ENCODE measurements at places on chromosomes 7 and 10.

DNA sequence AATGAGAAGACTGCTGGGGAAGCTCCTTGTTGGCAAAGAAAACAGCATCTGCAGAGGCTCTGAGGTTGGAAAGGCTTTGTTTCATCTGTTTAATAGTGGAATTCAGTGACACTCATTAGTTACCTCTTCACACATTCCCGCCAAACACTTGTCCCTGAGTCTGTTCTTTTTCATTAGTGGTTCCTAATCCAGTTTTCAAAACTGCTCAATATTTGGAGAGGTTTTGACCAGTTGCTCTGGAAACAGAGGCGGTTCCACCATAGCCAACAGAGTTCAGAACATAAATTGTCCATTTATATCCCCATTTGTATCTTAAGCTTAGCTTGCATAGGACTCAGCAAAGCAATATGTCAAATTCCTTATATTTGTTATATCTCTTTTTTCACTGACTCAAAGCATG, 754.6 kb downstream of the AUTS2 start:
- DNase-seq, result no peak

DNA sequence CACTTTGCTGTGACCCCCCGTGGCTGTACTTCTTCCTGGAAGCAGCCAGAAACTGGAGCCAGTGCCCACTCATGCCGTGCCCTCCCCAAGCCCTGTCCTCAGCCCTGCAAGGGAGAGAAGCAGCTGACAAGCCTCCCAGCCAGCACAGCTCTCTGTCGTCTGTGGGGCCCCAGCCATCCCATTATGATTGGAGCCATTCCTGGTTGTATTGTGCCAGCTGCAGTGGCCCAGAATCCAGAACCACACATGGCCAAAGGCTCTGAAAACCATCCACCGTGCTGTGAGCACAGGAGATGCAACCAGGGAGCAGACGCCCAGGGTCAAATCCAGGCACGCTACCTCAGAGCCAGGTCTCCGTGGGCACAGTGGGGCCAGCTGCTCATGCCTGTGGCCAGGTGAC, 18.7 kb downstream of the GRID2IP start:
- DNase-seq, result no peak

DNA sequence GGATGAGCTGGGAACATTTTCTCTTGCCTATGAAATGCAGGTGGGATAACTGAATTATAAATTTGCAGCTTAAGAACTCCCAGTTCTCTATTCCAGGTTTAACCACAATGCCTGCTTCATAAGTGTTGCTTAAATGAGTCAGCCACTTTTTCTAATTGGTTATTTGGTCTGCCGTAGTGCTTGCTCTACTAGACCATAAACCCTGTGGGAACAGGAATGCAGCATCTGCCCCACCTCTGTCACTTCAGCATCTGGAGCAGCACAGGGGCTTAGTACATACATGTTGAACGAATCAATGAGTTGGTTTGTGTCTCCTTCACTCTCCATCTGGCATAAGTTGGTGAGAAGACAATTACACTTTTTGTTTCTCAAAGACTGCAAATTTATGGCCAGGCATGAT, 95.2 kb upstream of the PTER start:
- peak; percentile 8 for DNase-seq

- DNase-seq, result no peak
These were observed 184.6 kb upstream of the PLXNA4 start for GRCh38 chr7:132760866-132761265.

DNA sequence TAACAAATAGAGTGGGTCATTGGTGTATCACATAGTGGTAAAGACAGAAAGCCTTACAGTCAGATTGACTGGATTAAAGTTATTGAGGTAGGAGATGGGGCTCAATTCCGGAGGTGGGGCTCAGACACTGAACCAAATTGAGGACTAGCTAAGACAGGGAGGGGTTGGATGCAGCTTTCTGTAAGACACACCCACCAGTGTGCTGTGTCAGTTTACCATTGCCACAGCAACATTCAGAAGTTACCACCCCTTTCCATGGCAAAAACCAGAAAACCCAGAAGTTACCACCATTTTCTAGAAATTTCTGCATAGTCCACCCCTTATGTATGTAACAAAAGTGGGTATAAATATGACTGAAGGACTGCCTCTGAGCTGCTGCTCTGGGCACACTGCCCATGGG, 167.6 kb upstream of the TMEM72 start:
- no peak for DNase-seq

- no peak for DNase-seq
These were observed 365.3 kb downstream of the PARD3 start for GRCh38 chr10:34449836-34450235.

DNA sequence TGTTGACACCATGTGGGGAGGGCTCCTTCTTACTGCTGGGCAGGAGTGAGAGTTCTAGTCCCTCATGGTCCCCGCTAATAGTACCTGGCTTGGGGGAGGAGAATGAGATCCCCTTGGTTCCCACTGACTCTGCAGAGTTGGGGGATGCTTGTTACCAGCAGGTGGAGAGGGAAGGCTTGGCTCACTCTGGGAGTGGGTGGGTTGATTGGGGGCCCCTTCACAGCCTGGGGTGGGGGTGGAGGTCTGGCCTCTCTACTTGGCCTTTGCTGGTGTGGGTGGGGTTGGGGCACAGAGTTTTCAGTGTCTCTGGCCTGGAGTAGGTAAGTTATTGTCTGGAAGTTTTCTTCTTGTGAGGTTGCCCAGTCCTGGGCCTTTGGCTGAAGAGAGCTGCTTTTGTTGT, 31.9 kb downstream of the ADCY1 start:
- no peak for DNase-seq

DNA sequence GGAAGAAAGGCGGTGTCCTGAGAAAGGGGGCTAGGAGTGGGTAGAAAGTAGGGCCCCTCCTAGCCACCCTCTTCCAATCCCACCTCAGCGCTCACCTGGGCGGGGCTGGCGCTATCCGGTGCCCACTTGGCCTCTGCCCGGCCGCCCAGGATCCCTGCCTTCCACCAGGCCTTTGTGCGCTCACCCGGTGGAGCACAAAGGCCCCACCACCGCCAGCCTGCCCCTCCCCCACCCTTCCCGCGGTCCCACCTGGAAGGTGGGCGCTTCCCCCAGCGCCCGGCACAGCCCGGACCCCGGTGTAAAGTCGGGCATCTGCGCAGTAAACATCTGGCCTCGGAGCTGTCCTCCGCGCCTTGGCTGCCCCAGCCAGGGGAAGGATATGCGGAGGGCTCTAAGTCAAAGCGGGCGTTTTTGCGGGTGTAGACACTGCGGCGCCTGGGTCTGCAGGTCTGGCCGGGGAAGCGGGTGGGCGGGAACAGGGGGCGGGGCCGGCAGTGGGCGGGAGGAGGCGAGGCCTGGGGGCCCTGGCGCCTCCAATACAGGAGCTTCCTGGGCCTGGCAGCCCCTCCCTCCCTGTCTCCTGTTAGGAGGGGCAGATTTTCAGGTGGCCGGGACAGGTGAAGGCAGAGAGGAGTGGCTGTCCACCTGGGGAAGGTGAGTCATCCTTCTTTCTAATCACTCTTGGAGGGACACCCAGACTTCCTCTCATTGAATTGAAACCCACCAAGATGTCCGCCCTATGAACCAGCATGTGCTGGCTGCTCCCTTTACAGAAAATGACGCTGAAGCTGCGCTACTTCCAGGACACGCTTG, 49.3 kb downstream of the PNLIPRP2 start:
- no peak for DNase-seq

GRCh38 chr7:106472741-106473140, 188.0 kb upstream of the NAMPT start:
- DNase-seq, result no peak

DNA sequence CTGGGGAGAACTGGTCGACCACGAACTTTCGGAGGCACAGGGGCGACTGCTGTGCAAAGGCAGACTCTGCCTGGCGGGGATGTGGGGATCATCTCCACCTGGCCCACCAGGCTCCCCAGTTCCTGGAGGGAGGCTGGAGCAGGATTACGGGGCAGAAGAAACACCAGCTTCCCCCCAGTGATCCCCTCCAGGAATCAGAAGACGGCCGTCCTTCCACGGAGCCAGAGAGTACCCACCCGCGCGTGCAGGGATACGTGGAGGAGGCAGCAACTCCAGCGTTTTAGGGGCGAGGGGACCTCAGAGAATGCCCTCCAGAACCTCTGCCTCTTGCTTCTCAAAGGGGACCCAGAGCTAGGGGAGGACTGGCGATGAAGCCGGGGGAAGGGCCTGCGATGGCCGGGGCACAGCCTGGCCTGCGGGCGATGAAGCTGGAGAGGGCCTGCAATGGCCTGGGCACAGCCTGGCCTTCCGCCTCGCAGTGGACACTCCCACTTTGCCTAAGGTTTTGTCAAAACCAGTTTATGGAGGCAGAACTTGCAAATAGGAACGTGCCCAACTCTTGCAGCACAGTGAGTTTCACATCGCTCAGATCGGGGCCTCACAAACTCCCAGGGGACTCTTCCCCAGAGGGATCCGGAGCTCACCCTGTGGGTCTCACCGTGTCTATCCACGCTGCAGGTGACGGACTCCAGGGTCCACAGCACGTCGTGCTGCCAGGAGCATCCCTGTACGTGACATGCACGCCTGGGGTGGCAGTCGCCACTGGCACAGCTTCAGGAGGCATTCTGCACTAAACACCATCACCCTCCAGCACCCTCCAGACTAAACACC, 77.9 kb upstream of the PDGFA start:
- no peak for DNase-seq

- no peak for DNase-seq
These were observed 750.2 kb downstream of the KCNMA1 start for GRCh38 chr10:76887223-76888010.

DNA sequence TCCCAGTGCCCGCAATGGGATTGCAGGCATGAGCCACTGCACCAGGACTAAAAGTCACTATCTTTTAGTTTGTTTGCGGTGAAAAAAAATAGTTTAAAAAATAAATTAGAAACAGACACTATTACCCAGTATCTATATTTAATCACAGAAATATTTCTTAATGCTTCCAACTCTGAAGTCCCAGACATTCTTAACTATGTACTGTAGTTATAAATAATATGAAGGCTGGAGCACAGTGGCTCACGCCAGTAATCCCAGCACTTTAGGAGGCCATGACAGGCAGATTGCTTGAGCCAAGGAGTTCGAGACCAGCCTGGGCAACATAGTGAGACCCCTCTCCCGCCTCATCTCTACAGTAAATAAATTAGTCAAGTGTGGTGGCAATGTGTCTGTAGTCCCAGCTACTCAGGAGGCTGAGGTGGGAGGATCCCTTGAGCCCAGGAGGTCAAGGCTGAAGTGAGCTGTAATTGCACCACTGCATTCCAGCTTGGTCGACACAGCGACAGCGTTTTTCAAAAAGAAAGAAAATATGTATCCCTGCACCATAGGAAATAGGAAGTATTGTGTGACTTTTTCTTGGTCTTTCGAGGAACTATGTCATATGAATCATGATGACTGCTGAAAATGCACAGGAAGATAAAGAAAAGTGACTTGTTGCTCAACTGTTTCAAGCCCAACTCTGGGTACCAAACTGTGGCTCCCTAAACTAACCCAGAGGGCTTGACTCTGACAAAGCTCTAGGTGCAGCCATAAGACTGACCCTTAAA, 74.9 kb upstream of the STEAP1B start:
- no peak for DNase-seq

DNA sequence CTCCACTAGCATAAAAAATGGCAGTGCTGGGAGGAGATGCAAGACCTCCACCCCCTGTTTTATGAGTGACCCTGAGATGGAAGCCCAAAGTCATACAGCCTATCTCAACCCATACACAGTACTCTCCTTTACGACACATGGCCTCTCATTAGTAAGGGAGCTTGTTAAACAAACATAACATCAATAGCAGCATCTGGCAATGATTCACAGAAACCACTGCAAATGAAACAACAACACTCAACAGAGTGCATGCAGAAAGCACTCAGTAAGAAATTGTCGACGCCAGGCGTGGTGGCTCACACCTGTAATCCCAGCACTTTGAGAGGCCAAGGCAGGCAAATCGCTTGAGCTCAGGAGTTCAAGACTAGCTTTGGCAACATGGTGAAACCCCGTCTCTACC, 27.5 kb upstream of the FIGNL1 start:
- no peak for DNase-seq

DNA sequence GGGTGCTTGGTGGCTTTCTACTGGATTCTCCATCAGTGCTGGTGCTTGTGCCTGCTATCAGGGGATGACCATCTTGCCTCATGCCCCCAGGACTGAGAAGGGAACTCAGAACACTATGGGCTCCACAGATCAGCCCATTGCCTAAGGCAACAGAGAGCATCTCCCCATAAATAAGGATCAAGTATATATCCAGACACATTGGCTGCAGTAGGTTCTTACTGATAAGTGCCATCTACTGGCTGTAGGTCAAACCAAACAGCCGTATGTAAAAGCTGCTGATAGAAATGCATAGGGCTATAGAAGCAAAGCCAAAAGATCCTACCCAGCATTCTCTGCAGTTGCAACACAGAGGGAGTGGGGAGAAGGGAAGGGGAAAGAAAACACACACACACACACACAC, 153.7 kb downstream of the CDK14 start:
- peak; percentile 5 for DNase-seq

GRCh38 chr7:149456506-149457421, 4.1 kb downstream of the ZNF777 start:
- no peak for DNase-seq

DNA sequence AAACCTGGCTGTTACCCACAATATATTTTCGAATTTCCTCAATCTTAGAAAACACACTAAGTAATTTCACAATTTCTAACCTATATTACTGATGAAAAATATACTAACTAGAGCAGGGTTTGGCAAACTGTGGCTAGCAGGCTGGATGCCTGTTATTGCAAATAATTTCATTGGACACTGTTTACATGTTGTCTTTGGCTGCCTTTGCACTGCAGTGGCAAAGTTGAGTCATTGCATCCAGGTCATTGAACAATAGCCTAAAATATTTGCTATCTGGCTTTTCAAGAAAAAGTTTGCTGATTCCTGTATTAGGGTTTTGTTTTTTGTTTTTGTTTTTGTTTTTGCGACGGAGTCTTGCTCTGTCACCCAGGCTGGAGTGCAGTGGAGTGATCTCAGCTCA, 47.2 kb downstream of the KIF11 start:
- DNase-seq, result peak; percentile 5

- no peak for DNase-seq
These were observed 12.3 kb downstream of the SEMA3A start for GRCh38 chr7:84182301-84182700.

DNA sequence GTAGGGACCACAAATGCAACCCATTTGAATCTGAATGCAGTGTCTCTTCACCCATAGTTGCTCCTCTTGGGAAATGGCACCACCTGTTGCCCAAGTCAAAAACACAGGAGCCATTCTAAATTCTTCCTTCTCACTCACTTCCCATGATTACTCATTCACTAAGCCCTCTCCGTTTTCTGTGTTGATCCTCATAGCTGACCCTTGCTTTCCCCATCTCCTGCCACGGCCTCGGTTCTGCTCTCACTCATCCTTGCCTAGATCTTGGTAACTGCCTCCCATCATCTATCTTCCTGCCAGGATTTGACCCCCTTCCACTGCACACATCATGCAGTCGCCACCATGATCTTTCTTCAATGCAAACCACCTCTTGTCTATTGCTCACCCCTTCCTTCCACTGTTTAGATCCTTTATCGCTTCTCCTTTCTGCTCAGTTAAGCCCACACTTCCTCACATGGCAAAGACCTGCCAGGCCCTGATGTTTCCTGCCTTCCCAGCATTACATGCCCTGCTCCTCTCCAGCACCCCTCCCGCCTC, 19.0 kb upstream of the CPN1 start:
- peak; percentile 52 for DNase-seq
